ENCODE measurements at places on chromosomes 7 and 10.

DNA sequence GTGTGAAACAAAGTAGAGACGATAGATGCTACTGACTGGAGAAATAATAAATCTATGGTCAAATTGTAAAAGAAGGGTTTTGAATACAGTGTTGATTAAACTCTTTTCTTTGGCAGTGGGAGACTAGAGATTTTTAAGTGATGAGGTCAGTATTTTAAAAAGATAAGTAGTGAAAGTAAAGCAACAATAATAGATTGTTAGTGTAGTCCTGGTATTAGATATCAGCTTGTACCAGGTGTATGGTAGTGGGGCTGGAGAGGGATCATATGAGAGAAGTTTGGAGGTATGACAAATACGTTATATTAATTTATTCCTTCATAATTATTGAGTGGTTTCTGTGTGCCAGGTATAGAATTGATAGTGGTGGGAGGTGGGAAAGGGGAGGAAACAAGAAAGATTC, 25.2 kb downstream of the PHTF2 start:
- no peak for DNase-seq

DNA sequence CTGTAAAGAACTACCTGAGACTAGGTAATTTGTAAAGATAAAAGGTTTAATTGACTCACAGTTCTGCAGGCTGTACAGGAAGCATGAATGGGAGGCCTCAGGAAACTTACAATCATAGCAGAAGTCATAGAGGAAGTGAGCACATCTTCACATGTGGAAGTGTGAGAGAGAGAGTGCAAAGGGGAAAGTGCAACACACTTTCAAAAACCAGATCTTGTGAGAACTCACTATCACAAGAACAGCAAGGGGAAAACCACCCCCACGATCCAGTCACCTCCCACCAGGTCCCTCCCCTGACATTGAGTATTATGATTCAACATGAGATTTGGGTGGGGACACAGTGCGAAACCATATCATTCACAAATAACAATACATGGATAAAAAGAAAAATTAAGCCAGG, 24.5 kb downstream of the AVL9 start:
- DNase-seq, result no peak

- DNase-seq, result no peak
Observed at GRCh38 chr10:4270116-4270515, 485.1 kb upstream of the KLF6 start.

- DNase-seq, result no peak
Observed at GRCh38 chr10:34773636-34774630, 41.2 kb downstream of the PARD3 start.

GRCh38 chr10:122855745-122856144, 10.1 kb upstream of the CUZD1 start:
- no peak for DNase-seq

DNA sequence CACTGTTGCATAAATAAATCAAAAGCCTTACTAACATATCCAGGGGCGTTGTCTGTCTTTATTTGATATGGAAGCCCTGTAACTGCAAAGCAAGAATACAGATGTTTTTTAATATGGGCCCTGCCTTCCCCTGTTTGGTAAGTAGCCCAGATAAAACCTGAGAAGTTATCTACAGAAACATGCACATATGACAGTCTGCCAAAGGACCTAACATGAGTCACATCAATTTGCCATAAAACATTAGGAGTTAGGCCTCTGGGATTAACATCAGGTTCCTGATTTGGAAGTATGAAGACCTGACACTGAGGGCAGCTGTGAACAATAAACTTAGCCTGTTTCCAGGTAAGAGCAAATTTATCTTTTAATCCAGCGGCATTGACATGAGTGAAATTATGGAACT, 1588.8 kb downstream of the REEP3 start:
- no peak for DNase-seq

GRCh38 chr10:50360077-50360850, 108.9 kb upstream of the ASAH2 start:
- no peak for DNase-seq

DNA sequence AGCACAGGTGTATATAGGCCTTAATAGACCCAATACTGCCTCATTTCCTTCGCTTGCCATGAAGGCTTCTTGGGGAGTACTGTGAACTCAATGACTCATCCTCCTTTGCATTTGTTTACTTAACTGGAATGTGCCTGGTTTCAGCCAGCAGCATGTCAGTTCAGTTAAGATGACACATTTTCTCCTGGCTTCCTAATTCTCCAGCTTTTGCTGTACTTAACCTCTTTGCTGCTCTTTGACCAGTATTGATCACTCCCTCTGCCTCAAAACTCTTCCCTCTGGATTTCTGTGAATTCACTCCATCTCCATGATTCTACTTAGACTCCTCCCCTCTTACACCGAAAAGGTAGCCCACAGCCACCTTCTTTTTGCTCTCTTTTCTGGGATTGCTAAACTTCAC, 135.7 kb downstream of the MAGI2 start:
- no peak for DNase-seq

DNA sequence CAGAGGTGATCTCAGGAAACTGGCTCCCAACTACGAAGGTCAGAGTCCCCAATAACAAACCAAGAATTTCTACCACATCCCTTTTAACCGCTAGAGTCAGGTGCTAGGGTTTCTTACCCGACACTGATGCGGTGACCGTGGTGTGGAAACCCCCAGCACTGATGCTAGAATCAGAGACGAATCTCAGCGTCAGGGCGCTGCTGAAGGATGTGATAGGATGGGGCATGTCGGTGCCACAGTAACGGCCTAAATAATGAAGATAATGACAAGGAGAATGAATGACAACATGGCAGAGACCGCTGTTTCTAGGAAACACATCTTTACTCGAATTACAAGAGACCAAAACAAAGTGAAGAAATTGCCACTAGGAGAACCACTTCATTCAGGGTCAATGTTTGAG, 131.1 kb upstream of the RSU1 start:
- DNase-seq, result no peak

- DNase-seq, result no peak
Observed at GRCh38 chr7:123773481-123773880, 24.7 kb upstream of the WASL start.
